Stimulated activated CD4-positive, alpha-beta T cell treated with anti-CD3 and anti-CD28 coated beads, Interleukin-12 subunit alpha, Interleukin-12 subunit beta, amount 100 ng/mL, for 24 hours (primary cell): ENCODE measurements at places on chromosomes 1 and 21.

DNA sequence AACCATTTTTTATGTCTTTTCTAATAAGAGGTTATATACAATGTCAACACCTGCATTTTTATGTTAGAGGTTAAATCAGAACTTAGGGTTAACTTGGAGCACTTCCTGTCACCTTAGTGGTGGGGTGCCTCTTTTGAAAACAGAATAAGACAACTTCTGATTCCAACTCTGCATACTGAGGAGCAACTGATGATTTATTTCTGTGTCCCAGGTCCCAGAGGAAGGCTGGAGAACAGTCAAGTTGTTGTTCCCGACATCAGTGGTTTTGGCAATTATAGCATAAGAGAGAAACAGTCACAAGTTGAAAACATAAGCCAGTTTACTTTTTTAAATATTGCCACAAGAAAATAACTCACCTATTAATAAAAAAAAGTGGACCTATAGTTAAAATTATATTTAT, 871.0 kb upstream of the ADAMTS5 start:
- DNase-seq: no peak

DNA sequence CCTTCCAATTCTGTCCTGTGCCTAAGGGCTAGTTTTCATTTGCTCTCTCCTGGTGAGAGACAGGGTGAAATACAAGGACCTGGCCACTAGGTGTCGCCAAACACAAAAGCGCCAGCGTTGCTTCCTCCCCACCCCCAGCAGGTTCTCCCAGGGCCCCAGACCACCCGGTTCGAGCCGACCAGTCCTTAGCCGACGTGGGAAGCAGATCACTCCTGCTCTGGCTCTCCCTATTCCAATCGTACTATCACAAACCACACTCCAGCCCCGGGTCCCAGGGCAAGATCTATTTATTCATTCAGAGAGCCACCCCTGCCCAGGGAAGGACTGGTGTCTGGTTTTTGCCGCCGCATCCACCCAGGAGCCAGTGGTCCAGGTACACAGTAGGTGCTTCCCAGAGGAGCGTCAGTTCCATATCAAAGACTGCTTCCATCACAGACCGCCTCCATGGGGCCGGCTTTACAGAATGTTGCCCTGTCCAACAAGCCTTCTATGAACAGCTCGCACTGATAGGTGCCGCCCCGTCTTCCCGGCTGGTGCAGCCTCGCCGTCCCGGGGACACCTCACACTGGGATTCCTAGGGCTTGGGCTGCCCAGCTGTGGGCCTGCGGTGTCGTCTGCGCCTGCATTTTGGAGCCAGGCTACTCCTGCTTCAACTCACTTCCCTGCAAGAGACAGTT, 35.0 kb downstream of the CTNNBIP1 start:
- DNase-seq: peak; percentile 62

DNA sequence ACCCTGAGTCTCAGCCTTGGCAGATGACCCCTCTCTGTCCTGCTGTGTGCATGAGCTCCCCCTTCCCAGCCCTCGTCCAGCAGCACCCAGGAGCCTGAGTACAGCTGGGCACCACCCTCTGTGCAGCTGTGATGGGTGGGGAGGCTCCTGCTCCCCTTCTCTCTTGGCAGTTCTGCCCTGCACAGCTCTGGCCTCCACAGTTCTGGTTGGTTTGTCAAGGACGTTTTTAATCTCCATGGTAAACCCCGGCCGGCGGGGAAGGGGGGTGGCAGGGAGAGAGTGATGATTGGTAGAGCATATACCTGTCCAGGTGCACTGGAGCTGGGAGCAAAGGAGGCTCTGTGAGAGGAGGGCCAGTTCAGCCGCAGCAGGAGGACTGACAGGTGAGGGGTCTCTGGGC, at the start of gene CLCNKA:
Gene CLCNKA (plus strand): TSS at position 356 of the 400 bp plus-strand sequence. CDS start 584 bp downstream, outside the sequence.
- DNase-seq: no peak

DNA sequence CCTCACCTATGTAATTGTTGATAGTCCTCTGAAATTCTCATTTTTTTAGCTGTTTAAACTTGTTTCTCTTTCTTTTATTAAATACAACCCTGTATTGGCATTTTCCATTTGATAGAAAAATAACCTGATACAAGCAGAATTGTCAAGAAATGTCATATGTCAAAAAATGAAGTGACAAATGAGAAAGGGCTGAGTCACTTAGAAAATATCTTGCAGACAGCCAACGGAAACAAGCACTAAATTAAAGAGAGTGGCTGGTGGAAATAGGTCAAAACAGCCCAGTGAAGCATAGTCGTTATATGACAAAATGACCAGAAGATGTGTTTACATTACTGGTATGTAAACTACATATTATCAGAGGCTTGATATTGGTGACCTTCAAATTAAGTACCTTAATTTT, 484.4 kb downstream of the PLA2G4A start:
- no peak for DNase-seq

DNA sequence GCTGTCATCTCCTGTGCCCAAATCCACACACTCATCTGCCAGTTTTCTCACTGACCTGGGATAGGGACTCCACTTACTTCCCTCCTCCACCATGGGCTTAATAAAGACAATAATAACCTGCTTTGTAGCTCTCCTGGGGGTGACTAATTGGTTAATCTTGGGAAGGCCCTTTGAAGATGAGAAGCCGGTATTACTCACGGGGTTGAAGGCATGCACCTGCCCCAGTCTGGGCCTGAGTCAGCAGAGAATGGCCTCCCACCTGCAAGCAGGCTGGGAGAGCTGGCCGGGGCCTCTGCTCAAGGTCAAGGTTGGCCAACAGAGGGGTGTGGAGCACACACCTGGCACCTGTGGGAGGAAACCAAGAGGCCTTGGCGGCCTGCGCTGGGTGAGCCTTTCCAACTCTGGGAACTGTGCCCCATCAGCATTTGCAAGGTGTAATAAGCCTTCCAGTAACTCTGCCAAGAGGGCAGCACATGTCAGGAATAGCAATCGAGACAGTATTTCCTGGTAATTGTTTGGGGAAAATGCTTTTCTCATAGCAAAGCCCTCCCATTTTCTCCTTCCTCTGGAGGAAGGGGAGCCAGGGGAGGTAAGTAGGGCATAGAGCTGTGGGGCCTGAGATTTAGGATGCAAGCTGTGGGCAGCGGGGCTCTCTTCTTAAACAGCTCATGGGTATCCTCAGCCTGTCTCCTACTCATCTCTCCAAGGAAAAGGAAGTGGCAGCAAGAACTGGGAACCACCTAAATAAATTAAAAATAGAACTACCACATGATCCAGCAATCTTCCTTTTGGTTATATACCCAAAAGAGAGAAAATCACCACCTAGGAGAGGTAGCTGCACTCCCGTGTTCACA, 49.0 kb downstream of the TOMM20 start:
- DNase-seq: no peak

DNA sequence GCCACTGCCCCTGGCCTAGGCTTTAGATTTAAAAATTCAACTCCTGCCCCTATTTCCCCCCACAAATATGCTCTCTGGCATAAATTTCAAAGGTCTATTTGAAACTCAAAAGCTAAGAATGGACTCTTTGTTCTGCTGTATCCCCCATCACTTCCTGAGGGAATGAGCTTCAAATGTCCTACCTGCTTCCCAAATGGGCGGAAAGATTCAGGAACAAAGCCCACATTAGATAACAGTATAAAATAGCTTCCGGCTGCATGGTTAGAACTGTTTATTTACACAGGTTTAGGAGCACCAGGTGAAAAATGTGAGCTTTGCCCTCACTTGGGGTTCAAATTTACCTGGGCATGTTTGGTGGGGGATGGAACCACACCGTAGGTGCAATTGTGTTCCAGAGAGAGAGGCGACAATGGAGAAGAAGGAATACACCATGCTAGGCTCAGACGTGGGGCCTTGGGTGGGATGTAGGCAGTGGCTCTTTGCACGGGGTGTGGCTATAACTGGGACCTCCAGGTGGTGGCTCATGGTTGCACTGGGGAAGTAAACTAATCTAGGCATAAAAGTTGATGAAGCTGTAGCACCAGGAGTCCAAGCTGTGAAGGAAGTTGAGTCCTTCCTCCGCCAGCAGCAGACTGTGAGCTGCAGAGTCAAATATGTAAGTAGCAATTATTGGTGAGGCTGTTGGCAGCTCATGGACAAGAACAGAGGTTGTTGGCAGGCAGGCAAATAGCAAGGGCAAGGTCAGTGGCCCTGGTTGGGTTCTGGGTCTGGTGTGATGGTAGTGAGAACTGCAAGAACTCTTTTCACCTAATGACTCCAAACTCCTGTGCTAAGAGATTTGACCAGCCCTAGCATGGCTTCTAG, 41.5 kb upstream of the SRSF10 start:
- DNase-seq: no peak

- DNase-seq: no peak
Observed at GRCh38 chr1:65572701-65573421, 152.4 kb downstream of the LEPR start.

DNA sequence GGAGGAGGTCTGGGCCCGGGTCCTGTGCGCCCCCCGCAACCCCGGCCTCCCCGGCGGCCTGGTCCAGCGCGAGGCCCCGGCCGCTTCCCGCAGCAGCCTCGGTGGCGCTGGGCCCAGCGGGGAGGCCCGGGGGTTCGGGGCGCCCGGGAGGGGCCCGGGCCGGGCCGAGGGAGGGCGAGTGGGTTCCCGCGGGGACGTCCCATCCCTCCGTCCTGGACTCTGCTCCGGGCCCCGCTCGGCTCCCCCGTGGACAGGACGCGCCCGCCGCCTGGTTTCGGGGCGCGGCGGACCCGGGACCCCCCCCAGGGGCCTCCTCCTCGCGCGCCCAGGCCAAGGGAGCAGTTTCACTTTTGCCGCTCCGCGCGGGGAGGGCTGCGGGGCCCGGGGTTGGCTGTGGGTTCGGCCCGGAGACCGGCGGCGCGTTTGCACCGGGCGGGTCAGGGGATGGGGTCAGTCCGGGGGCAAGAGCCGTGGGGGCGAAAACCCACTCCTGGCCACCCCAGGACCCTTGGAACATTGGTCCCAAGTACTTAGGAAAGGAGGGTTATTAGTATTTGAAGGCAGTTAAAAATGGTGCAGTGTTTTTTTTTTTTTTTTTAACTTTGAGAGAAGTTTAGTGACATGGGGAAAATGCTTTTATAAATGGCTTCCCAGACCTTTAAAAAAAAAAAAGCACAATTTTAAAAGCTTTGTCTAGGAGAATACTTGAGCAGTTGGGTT, 677 bp downstream of the AGPAT3 start:
- peak; percentile 43 for DNase-seq

GRCh38 chr1:109447524-109447923, 18.8 kb upstream of the SYPL2 start:
- no peak for DNase-seq

DNA sequence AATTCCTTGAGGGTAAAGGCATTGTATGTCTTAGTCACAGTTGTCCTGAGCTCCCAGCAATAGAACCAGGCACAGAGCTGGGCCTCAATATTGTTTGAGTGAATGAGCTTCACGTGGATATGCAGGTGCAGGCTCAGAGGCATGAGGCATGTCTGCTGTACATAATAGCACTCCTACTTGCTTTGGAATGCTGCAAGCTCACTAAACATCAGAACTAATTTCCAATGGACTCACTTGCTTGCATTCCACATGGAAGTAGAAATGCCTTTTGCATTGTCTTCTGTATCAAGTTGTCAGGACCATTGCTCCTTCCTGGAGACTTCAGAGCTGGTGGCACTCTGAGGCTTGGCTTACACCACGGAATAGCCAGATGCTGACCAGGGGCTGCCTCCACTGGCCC, 37.1 kb downstream of the INAVA start:
- no peak for DNase-seq

DNA sequence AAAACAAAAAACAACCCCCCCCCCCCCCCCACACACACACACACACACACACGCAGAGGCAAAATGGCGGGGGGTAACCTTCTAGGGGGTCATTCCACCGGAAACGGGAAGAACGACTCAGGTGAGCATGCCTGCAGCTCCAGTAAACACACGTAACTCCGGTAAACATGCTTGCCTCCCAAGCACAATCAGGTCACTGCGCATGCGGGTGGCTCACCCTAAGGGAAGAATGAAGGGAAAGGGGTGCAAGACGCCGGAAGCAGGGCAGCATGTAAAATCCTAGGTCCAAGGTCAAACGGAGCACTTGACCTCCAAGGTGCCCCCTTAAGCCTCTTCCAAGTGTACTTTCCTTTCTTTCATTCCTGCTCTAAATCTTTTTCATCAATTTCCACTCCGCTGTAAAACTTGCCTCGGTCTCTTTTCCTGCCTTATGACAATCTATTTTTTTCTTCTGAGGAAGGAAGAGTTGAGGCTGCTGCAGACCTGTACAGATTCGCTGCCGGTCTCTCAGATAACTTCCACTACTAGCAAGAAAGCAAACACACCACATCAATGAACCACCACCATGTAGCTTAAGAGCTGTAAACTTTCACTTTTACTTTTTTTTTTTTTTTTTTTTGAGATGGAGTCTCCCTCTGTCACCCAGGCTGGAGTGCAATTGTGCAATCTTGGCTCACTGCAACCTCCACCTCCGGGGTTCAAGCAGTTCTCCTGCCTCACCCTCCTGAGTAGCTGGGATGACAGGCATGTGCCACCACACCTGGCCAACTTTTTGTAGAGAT, 21.0 kb upstream of the CBR3 start:
- no peak for DNase-seq

DNA sequence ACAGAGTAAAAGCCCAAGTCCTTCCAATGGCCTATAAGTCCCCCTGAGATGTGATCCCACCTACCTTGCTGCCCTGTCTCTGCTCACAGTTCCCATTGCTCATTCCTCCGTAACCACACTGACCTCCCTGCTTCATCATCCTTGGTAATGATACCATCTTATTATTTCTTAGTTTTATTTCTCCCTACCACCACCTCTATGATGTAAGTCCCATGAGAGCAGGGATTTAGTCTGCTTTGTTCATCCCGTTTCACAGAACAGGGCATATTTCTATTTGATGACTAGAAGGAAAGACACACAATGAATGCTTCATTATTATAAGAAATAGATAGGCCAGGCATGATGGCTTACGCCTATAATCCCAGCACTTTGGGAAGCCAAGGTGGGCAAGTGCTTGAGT, 22.5 kb downstream of the NIBAN1 start:
- no peak for DNase-seq

DNA sequence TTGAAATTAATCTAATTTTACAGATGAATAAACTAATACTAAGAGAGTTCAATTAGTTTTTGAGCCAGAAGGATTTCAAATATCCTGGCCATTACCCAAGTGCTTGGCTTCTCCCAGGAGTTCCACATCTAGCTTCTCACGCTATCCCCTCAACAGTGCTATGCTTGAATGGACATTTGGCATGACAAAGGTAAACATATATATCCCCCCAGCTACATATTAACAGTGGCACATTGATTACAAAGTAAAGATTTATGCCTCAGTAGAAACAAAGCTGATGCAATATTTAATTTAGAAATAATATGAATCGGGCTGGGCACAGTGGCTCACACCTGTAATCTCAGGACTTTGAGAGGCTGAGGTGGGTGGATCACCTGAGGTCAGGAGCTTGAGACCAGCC, 434.6 kb upstream of the PRMT6 start:
- DNase-seq: no peak

- no peak for DNase-seq
Observed at GRCh38 chr1:19442154-19443096, 42.9 kb downstream of the CAPZB start.
